ENCODE measurements at places on chromosomes 2 and 18.
A peak's percentile ranks its signal among the peaks of the same experiment; 100 is the strongest.

DNA sequence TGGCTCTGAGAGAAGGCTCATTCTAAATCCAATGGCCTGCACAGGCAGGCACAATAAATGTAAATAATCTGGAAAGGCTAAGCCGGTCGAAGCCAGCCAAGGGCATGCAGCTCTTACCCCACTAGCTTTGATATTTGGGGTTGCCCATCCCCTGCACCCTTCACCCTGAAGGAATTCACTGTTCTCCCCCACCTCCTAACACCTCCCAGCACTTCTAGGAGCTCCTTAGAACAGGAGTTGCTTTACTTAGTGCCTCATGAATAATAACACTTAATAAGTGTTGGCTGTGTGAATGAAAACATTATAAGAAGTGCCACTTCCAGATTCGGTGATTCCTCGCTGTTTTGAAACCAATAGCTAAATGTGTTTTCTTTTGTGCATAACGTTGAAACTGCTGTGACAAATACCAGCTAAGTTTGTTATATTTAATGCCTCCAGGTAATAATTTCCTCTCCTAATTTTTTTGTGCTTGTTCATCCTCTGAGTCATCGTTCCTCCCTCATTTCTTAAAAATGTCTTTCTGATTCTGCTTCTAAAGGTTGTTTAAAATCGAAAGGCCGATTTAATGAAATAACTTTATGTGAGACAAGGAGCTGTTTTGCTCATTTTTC lies 458.8 kb downstream of the METTL4 start:
- DNase-seq, result no peak

GRCh38 chr2:169397697-169398096 lies 35.4 kb upstream of the LRP2 start:
- peak; percentile 22 for DNase-seq

DNA sequence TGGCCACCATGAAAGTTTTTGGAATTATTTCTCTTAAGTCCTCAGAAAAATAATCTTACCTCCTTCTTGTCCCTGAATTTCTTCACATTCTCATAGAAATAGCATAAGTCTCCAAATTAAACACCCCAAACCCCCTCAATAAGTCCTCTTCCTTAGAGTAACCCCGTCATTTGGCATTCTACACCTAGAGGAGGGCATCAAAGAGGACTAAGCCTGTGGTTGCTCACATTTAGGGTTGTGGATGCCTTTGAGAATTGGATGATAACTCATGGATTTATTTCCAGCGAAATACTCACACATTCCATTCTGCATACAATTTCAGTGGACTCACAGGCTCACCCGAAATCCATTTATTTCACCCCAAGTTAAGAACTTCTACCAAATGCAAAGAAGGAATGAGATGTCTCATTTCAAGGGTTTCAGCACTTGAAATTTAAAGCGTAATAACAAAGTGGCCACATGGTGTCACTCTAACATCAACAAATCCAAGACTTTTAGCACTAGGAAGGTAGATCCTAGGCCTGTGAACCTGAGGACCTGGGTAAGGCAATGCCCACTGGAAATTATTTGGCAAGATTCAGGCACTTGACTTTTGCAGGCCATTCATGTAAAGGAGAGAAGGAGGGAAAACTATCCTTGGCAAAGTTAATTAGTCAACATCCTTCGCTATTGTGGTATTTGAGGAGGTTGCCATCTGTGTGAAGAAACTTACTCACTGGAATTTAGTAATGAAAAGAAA lies 24.6 kb downstream of the DYTN start:
- DNase-seq, result peak; percentile 88

DNA sequence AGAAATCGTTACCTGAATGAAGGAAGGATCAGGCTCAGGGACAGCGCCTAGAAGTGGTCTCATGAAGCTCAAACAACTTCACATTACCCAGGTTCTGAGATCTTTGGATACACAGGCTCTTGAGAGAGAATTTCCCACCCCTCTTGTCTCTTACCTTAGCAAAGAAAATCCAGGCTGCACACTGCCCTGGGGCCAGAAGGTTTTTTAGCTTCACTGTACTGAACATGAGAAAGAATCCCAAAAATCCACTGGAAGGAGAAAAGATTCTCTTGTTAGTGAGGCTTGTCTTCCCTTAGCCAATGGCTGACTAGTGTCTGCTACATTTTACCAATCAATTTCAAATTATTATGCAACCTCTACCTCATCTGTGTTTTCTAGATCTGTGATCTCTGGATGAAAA lies 101.0 kb upstream of the RIOK3 start:
- no peak for DNase-seq

GRCh38 chr2:207112785-207113184 lies 53.0 kb downstream of the KLF7 start:
- no peak for DNase-seq

DNA sequence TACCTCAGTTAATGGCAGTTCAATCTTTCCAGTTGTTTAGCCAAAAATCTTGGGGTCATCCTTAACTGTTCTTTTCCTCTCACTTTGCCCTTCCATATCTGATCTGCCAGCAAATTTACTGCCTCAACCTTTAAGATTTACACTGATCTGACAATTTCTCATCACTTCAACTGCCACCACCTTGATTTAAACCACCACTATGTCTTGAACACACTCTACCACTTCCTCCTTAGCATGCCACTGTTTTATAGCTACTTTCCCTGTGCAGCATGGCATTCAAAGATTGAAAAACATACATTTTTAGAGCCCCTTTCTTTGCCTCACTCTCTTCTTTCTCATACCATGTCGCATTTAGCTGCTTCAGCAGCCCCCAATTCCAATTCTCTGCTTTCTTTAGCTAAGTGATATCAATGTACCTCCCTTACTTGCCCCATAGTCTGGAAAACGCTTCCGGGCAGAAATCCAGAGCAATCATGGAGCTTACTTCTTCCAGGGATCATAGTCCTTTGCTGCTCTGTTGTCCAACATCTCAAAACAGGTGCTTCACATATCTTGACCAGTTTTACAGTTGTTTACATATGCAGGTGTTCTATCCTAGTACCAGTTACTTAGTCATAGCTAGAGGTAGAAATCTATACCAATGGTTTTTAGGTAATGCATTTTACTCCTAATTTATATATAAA lies 10.9 kb downstream of the PGAP1 start:
- no peak for DNase-seq

DNA sequence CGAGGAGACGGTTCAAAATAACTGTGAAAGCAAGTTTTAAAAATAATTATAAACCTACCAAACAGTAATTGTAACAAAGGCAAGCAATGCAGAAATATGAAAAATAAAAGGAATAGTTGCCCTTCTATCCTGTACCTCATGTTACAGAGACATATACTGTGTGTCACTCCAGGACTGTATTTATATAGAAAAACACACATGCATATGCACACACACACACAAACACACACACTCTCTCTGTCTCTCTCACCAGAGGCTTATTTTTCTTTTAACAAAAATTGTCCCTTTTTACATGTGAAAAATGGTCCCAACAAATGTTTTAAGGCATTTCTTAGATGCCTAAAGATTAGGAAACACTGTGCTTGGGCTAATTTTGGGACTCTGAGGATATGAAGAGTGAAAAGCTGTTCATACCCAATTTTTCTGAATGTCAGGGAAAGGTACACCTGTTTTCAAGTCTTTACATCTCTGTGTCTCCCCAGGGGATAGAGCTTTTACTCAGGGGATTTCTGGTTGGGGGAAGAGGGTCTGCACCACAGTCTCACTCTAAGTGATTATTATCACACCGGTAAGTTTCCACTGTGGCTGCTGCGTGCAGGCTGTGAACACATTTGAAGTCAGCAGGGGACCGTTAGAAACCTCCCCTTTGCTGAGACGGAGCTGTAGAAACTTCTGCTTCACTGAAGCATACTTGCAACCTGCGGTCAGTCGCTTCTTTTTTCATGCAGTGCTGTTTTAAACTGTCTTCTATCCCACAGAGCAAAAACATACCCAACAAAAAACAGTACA lies 51.4 kb upstream of the SPAG16 start:
- peak; percentile 41 for DNase-seq
